Activated naive CD4-positive, alpha-beta T cell treated with anti-CD3 and anti-CD28 coated beads, Interleukin-2, amount 50 U/mL, for 16 hours (primary cell): ENCODE measurements at places on chromosomes 2 and 18.

DNA sequence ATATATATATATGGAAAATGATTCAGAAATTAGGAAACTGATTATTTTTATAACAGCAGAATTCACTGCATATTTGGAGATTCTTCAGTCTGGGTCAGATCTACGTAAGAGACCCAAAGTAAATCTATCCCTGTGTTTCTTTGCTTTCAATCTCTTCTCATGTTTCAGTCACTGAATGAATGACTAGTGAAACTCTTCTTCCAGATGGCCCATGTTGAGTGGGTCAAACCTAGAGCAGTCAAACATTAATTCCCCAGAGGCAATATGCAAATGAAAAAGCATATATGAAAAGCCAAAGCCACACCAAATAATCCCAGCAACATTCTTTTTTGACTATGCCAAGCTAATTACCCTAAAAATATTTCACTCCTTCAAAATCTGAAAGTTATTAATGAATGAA is 317.3 kb downstream of the RBM43 start:
- no peak for DNase-seq

DNA sequence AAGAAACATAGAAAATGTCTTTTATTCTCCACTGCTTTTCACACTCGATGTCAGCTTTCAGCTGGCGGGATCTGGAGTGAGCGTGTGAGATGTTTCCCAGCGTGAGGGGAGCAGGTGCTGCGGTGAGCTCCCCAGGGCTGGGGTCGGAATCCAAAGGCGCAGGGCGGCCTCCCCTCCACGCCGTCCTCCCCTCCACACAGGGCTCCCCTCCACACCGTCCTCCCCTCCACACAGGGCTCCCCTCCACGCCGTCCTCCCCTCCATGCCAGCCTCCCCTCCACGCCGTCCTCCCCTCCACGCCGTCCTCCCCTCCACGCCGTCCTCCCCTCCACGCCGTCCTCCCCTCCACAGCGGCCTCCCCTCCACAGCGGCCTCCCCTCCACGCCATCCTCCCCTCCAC is 26.9 kb upstream of the KCNG2 start:
- DNase-seq = no peak

GRCh38 chr2:5691221-5691984 is 781 bp upstream of the SOX11 start:
- DNase-seq = no peak

GRCh38 chr2:8193686-8194615 is 487.9 kb upstream of the ID2 start:
- no peak for DNase-seq

- no peak for DNase-seq
Observed at GRCh38 chr2:133253793-133254192, 314.5 kb downstream of the NCKAP5 start.
